NCI-H526 (cell line): ENCODE measurements at places on chromosomes 4 and X.

GRCh38 chr4:163611784-163612445 lies 117.4 kb downstream of the TMA16 start:
- DNase-seq = no peak

DNA sequence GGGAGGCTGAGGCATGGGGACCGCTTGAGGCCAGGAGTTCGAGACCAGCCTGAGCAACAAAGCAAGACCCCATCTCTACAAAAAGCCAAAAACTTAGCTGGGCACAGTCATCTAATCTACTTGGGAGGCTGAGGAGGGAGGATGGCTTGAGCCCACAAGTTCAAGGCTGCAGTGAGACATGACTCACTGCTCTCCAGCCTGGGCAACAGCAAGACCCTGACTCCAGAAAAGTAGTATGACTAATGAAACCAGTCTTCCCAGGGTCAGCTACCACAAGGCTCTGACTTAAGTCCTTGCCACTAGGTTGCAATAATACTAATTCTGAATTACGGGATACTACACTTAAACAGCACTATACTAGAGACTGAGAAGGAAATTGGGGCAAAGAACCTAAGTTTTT lies 33.1 kb downstream of the ERVMER34-1 start:
- no peak for DNase-seq

DNA sequence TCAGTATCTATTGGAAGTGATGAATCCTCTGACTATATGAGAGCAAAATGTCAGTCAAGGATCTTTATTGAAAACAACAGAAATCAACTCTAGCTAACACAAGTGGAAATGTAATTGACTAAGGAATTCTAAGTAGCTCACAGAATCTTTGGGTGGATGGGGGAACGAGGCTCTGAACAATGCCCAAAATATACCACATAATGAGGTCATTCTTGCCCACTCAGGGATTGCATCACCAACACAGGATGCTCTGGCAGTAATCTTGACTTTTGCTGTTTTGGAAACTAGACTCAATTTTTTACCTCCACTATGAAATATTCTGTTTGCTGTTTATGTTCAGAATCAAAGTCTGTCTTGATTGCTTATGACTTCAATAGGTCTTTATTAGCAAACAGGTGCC lies 127.4 kb upstream of the UNC5C start:
- no peak for DNase-seq

GRCh38 chrX:12999422-12999821 lies 24.5 kb downstream of the TMSB4X start:
- no peak for DNase-seq

DNA sequence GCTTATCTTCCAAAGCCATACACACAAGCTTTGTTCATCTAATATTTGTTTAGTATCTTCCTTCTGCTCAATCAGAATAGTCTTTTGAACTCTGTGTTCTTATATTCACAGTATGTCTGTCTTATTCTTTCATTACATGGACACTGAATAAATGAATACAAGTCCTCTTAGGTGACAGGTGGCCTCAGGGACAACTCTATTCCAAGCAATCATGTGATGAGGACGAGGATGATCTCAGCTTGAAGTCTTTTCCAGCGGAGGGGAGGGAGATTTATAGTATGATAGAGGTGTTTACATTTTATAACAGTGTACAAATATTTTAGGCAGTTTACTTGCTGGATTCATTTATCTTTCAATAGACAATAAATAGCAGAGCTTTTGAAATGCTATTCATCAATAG lies 300.4 kb downstream of the NLGN4X start:
- no peak for DNase-seq

DNA sequence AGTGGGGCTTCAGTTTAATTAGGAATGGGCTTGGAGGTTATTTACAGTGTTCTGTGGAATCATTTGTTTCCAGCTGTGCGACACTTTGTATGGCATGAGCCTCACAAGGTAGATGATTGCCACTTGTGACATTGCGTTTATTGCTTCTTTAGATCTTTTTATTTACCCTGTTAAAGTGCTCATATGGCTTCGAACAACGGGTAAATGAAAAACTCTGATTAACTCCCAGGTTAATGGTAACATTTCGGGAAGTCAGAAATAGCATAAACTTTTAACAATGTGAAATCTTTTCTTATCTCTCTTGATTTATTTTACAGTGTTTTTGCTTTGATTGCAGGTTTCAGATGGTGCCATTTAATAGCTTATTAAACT lies 494.3 kb downstream of the IDS start:
- no peak for DNase-seq

GRCh38 chr4:74675673-74676279 lies 118.5 kb downstream of the BTC start:
- peak; percentile 54 for DNase-seq

- no peak for DNase-seq
These were observed 29.5 kb downstream of the ANTXR2 start for GRCh38 chr4:80043541-80043940.

DNA sequence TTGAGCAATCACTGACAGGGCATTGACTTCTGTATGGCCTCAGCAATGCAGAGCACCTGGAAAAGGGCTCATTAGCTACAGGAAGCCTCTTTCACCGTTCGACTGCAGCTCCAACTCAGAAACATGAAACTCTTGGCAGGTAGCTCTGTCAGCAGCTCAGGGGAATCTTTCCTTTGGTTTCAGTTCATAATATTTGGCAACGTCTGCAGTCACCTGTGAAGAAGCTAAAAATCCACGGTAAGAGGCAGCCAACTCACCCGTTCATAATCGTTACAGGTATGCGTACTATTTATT lies 354.9 kb downstream of the CAMK2D start:
- no peak for DNase-seq

GRCh38 chr4:140157341-140157740 lies 3.4 kb upstream of the MAML3 start:
- DNase-seq = no peak

DNA sequence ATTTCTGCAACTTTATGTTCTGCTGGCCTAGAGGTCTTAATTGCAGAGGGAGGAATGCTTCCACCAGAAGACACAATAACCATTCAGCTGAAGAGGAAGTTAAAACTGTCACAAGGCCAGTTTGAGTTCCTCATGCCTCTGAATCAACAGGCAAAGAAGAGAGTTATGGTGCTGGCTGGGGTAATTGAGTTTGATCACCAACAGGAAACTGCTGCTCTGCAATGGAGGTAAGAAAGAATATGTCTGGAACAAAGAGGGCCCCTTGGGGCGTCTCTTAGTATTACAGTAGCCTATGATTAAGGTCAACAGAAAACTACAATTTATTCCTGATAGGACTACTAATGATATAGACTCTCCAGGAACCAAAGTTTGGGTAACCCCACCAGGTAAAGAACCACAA lies 744.0 kb downstream of the FSTL5 start:
- no peak for DNase-seq

GRCh38 chr4:127400731-127401346 lies 231.9 kb upstream of the INTU start:
- DNase-seq = peak; percentile 76

- DNase-seq = no peak
These were observed 49.6 kb upstream of the MAMLD1 start for GRCh38 chrX:150313514-150313913.
